ENCODE measurements at places on chromosomes 1 and 21. TPM values are rescaled to one million over a fixed set of nuclear protein-coding genes. Genes with fewer than 3 reads are reported as not detected.
A peak's percentile ranks its signal among the peaks of the same experiment; 100 is the strongest.

GRCh38 chr1:81802457-81802706, 1.6 kb downstream of the ADGRL2 start:
- DNase-seq: no peak

The TMEM200B gene
- total RNA-seq: not detected

The SPATA46 gene
- total RNA-seq: not detected

DNA sequence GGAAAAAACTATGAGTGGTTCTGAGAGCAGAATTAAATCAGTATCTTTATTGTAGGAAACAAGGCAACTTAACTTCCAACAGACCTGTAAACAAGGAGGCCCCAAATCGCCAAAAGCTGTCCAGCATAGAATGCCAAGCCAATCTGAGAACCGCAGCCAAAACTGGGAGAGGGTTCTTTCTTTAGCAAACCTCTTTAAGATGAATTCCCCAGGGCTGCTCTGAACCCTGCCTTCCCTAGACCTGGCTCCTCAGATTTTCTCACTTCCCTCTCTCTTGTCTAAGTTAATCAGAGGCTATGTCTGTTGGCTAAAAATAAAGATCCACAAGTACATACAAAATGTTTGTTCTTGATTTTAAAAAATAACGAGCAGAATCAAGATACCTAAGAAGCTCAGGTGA, 141.4 kb downstream of the SMYD3 start:
- no peak for DNase-seq

The GJA9 gene
- total RNA-seq: not detected

The RHCE gene
- 0.17 TPM for total RNA-seq

GRCh38 chr1:247079141-247079874, 697 bp upstream of the ZNF670 start:
- no peak for DNase-seq

DNA sequence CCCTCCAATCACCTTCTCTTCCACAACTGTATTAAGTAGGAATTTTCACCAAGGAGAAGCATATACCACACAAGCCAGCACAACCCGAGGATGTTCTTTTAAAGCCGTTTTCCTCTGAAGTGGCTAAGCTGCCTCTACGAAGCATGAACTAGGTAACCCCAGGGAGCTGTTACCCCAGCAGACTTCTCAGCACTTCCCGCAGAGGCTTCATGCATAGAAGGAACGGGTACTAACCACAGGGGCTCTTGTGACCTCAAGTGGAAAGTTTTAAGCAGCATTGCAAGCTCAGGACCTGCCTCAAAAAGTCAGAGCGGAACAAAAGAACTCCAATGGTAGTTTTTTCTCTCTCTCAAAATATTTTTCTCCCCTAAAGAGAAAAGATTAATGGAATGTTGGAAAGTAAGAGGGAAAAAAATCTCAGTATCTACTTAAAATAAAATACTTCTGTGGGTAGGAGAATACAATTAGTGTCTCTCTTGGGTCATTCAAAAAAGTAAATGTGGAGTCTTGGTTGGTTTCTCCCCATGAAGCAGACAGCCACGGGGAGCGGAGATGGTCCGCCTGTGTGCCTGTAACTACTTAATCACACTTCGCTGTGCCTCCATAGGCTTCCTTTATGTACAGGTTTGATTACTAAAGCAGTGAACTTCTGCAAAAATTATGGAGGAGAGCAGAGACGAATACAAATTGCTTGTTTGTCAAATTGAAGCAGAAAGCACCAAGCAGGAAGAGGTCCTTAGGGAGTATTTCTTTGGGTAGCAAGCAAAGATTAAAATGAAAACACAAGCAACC, 40.9 kb downstream of the STX6 start:
- DNase-seq: peak; percentile 73

DNA sequence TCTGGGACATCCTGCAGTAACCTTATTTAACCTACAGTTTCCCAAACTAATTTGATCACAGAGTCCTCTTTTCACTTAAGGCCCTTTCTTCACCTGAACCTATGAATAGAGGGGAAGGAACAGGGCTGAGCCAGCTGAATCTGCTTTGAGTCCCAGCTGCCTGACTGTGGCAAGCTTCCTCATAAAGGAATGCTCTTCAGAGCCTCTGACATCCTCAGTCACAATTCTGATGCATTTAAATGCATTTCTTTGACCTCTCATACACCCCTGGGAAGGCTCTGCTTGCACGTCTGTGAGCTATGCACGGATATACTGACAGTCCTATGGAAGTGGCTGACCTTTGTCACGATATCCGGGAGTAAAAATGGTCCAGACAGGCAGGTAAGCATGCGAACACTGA, 673.1 kb downstream of the SMYD3 start:
- DNase-seq: no peak

DNA sequence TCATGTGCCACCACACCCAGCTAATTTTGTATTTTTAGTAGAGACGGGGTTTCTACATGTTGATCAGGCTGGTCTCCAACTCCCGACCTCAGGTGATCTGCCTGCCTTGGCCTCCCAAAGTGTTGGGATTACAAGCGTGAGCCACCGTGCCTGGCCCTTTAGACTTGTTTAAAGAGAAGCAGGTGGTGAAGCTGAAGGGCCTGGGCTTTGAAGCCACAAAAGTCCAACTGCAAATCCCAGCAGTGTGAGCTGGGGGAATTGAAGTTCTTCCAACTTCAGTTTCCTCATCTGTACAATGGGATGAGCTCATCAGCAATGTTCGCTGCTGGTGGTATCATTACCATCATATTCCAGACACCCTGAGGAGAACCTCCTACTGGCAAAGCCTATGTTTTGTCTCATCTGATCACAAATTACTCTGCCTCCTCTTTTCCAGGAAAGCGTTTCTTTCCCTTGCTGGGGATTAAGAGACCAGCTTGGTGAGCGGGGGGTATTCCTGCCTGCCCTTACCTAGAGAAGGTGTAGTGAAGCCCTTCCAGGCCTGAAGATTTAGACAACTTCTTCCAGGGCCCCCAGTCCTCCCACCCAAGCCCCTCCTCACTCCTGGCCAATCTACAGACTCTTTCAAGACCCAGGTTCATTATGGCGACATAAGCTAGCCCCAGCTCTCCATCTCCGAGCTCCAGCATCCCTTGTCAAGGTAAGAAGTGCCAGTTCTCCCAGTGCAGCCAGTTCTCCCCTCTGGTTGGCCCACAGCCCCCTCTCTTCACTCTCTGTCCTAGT, 2.4 kb upstream of the SHISA4 start:
- no peak for DNase-seq

The TDRD5 gene
- total RNA-seq: not detected

DNA sequence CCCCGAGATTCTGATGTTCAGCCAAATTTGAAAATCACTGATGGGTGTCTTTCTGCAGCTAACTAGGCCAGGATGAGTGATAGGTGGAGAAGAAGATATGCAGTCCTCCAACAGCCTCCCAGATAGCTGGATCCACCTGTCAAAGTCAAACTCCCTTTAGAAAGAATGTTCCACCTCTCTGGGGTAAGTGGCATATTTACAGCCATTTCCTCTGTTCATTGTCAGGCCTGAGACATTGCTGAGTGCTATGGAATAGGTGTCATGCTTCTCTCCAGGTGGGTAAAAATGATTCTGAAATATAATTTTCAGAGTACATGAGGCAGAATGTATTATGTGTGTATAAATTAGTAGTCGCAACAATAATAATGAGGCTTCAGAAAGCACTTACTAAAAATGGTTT, 316.8 kb downstream of the TTLL7 start:
- DNase-seq: no peak

DNA sequence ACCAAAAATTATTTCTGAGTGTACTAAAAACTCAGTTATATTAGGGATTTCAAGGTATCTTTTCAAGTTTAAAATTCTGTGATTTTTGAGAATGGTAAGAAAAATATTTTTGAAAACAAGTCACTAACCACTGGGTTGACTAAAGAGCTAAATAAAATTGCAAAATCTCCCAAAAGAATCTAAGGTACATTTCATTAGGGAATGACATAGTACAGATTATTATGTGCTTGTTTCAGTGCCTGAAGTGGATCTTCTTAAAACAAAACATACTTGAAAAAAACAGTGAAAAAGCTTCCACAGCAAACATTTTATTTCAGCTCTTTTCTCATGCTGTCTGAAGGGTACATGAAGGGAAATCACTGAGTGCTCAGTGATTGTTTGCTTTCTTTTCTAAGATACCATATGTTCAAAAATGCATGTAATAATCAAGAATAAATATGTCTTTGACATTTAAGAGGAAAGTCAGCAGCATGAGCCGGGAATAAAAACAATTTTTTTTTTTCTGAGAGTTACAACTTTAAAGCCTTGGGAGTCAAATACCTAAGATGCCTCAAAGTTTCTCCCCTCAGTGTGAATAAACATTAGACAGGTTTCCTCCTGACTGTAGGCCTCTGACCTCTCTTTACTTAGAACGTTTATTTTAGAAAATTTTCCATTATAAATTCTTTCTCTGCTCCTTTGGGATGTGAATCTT, 200.7 kb downstream of the KCNT2 start:
- no peak for DNase-seq

GRCh38 chr1:162035241-162035640, 11.6 kb upstream of the OLFML2B start:
- no peak for DNase-seq

DNA sequence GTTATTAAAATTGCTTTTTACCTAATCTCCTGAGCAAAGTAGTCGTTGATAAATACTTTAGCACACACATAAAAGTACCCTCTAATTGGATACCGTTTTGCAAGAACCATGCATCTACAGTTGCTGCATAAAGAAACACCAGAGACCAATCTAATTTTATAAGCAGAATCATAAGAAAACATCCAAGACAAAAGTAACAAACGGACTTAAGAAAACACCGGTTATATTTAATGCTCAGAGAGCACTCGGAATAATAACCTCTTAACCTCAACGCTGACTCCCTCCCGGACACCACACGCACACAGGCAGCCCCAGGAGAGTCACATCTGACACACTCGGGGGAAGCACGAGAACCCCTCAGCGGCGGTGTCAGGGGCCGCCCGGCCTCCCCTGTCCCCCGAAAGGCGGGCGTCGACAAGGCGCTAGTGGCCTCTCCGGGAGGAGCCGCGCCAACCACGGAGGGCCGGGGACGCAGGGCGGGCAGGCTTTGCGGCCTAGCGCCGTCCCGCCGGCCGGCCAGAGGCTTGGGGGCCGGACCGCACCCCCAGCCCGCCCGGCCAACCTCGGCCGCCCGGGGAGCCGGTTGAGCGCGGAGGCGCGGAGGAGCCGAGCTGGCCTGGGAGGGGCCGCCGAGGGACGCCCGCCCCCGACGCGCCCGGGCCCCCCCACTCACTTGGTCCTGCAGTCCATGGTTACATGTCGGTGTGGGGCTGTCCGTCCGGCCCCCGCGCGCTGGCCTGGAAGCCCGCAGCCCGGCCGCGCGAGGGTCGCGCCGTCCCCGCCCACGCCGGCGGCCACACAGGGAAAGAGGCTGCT, 606 bp downstream of the DENND1B start:
- DNase-seq: peak; percentile 44

- no peak for DNase-seq
Observed at GRCh38 chr1:100387657-100388350, 35.5 kb downstream of the CDC14A start.

The FCRL5 gene
- not detected for total RNA-seq

DNA sequence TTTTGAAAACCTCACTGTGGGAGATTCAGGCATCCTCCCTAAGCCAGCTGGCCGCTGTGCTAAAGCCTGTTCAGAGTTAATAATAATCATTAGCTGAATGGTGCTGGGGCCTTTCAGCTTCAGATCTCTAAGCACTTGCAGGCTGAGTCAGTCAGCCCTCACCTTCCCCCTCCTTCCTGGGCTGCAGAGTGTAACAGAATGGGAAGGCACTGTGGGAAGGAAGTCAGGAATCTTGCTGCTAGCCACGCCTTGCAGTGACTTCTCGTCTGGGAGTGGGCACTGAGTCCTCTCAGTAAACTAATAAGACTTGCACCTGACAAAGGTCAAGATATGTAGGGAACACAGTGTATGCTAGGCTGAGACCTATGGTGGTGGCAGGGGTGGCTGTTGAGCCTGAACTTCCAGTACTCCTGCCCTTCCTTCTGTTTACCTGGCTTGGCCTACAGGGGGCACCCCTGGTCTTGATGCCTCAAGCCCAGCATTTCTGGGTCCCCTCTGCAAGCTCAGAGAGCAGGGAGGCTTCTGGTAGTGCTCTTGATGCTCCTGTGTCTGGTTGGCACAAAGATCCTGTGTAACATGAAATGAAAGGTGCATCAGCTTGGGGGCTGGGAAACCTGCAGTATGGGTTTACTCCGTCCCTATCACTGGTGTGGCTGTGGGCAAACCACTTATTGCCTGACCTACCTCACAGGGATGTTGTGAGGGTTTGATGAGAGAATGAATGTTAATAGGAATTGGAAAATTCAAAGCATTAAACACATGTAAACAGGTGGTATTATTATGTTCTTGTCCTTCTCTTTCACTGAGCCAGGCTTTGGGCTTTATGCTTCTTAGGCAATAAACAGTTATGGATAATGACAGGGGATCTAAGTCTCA, 6.0 kb downstream of the CYB561D1 start:
- DNase-seq: peak; percentile 73

GRCh38 chr1:67393737-67394136, 36.5 kb downstream of the SERBP1 start:
- DNase-seq: no peak

GRCh38 chr1:79380078-79380477, 373.5 kb upstream of the ADGRL4 start:
- no peak for DNase-seq

DNA sequence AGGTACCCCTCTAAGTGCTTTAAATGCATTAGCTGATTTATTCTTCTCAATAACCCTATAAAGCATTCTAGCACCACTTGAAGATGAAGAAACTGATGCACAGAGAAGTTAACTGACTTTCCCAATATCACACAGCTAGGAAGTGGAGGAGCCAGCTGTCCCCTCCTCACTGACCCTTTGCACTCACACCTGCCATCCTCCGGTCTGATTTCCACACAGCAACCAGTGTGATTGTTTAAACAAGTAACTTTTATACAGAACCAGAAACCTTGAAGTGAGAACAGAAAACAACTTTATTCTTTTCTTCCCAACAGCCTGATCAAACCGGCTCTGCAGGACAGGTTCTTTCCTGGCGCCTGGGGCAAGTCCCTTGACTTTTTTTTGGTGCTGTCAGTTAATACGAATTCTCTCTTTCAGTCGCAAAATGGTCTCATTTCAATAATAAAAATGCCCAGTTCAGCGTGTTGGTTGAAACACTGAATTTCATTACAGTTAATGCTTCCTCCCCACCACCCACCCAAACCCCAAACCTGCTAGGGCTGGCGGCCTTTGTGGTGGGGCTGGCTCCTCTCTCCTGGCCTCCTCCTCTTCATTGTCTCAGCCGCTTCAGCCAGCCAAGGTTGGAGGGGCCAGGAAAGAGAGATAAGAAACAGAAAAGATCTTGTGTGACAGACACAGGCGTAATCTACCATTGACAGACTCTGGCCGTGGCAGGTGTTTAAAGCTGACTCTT, 26.4 kb upstream of the EEIG2 start:
- no peak for DNase-seq
